ENCODE measurements at places on chromosomes 16 and 17.
A peak's percentile ranks its signal among the peaks of the same experiment; 100 is the strongest.

DNA sequence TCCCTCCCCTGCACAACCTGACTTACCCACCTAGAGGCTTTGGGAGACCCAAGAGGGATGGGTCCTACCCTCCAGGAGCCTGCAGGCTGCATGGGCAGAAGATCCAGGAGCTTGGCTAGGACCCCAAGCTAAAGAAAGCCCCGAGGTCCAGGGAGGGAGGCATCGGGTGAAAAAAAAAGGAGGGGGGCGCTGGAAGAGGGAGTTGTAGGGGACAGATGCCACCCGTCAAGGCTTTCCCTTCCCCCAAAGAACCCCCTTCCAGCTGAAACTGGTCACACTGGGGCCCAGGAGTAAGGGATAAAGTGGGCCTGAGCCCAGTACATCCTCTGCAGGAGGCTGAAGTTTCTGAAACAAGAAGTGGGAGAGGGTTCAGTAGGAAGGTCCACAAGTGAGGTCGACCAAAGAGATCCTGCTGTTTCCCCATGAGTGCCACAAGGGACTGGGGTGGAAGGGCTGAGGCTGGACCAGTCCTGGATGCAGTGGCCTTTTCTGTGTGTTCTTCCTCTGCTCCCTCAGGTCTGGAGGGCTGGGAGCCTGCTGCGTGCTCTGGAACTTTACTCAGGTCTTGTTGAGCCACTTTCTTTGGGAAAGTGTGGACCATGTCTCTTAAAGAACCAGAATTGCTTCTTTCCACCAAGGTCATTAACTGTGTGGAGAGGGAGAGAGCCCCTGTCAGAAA, 14.2 kb upstream of the CBFB start:
- DNase-seq, result no peak

DNA sequence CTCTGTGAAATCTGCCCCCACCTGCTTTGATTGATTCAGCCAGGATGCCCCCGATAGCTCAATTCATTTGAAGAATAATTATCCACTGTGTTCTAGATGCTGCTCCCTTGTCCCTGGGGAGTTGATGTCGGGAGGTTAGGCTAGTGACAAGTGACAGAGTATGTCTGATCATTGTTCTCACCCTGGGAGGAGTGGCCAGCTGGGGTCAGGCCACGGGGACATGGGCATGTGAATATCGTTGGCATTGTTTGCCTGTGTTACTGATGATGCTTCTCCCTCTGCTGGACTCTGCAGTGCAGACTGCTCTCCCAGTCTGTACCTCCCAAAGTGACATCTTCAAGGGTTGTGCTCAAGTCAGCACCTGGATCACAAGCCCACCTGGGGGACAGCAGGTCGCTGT, 89.9 kb upstream of the C16orf82 start:
- DNase-seq, result no peak

GRCh38 chr16:89534252-89534756, 26.1 kb downstream of the SPG7 start:
- DNase-seq, result no peak

DNA sequence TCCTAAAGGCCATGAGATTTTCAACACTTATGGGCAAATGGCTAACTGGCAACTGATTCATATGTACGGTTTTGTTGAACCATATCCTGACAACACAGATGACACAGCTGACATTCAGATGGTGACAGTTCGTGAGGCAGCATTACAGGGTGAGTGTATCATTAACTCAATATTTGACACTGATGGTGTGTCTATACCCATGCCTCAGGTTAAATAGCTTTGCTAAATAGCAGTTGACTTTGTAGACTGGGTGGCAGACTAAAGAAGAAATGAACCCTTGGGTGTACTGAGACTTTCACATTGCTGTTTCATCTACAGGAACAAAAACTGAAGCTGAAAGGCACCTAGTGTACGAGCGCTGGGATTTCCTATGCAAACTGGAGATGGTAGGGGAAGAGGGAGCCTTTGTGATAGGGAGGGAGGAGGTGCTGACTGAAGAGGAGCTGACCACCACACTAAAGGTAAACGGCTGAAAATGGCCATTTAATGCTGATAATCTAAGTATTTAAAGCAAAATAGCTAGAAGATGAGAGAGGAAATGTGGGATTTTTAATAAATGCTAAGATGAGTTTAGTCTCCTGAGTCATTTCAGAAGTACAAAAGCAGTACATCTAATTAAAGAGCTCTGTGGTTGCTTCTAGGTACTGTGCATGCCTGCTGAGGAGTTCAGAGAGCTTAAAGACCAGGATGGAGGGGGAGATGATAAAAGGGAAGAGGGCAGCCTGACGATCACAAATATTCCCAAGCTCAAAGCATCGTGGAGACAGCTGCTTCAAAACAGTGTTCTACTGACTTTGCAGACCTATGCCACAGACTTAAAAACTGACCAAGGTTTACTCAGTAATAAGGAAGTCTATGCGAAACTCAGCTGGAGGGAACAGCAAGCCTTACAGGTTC, 3.0 kb downstream of the SETD6 start:
- DNase-seq, result peak; percentile 28

DNA sequence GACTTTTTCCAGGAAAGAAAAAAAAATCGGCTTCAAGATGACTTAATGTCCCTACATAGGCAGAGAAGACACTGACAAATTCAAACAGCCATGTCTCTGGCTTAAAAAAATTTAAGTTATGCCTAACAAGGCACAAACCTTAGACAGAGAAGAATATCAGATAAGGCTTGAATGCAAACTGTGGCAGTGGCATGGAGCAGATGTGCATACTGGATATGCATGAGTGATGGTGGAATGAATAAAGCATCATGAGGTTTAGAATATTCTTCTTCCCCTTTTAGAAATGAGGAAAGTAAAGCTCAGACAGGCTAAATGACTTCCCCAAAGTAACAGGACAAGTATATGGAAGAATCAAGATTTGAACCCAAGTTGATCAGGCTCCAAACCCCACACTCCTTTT, 23.2 kb upstream of the WSCD1 start:
- no peak for DNase-seq

DNA sequence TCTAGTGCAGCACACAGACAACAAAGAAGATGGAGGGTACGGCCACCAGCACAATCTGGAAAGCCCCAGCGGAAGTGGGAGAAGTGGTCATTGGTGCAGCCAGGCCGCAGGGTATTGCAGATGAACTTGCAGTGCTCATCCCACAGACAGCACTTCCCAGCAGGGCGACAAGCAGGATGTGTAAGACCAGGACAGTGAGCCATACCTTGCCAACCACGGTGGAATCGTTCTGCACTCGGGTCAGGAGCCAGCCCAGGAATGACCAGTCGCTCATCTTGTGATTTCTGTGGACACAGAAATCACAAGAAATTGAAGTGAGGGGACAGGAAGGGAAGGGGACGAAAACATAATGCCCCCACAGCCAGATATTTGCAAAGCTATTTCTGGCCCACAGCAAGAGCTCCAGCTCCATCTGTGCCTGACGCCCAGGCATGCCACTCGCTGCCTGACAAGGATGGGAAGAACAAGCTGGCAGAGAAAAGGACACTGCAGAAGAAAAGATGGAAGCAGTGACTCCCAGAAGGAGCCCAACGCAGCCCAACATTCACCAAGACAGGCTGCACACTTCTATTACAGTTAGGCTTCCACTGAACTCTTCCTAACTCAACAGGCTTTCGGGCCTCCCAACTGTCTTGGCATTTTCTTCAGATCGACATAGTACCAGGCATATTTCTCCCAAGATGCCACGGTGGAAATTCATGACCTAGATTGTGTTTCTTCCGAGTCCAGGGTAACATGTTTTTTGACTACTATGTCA, 17.5 kb upstream of the MYO18A start:
- DNase-seq, result no peak

- DNase-seq, result peak; percentile 66
Observed at GRCh38 chr16:85089525-85089924, 22.7 kb downstream of the CIBAR2 start.

DNA sequence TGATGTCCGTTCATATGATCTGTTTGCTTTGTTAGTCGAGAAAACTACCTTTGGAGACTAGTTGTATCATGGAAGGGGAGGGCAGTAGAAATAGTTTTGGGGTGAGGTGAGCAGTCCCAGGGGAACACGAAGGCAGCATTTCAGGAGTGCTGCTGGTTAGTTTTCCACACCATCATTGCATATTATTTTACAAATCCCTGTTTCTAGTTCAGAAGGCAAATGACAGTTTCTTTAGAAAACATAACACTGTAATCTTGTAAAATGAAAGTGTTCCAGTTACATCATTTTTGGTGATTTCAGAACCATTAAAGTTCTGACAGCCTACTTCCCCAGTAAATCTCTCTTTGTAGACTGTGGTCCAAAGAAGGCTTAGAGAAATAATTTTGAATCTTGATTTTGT, 25.4 kb downstream of the BANP start:
- DNase-seq, result peak; percentile 33

GRCh38 chr17:222172-222571, 40.7 kb upstream of the DOC2B start:
- DNase-seq, result no peak

- DNase-seq, result peak; percentile 2
Observed at GRCh38 chr17:66098040-66098439, 93.9 kb downstream of the CEP112 start.

DNA sequence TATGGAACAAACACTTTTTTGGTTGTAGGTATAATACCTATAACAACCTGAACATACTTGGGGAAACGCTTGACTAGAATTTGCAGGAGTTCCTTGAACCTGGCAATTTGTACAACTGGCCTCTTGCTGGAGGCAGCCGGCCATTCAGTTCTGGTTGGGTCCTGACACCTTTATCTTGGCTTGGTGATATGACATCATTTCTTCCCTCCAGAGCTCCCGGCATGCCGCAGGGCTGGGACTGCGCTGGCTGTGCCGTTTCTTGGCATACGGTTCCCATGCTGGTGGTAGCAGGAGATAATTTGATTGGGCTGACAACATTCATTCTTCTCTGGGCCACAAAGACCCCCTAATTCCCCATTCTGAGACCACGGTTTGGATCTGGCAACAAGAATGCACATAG, 87.5 kb downstream of the ASIC2 start:
- no peak for DNase-seq
